ENCODE measurements at places on chromosomes 12 and 14.

GRCh38 chr12:20438299-20438779 lies 70.0 kb downstream of the PDE3A start:
- DNase-seq, result no peak

GRCh38 chr12:57886542-57886941 lies 40.0 kb upstream of the CTDSP2 start:
- DNase-seq, result no peak

GRCh38 chr12:15788233-15789219 lies 662 bp downstream of the EPS8 start:
- peak; percentile 14 for DNase-seq

DNA sequence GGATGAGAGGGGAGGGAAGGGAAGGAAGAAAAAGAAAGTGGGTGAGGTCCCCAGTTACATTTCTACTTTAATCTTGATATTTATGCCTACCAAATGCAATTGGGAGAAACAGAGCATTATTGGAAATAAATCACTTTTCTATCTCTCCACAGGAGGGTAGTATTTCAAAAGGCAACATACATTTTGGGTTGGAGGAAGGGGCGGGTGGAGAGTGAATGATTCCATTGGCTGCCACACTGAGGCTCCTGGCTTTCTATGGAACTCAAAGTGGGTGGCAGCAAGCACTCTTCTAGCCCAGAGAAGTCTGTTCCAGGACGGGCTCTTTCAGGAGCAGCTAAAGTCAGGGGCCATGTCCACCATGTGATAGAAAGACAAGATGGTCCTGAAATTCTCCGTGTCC lies 441.3 kb downstream of the DAD1 start:
- no peak for DNase-seq

DNA sequence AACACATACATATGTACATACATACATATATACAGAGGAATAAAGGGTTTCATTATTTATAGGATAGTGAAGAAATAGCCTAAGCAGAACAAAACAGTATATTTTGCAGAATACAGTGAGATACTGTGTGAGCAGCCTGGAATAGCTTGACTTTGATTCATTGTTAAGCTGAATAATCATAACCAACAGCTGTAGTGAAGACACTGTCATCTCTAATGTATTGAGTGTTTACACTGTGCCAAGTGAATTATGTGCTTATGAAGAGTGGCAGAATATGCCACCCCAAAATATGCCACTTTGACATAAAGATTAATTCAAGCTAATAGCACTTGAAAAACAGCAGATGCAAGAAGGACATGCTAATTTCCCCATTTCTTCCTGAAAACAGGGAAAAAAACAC lies 48.2 kb upstream of the LRFN5 start:
- no peak for DNase-seq

GRCh38 chr12:117148642-117149041 lies 41.6 kb downstream of the FBXO21 start:
- DNase-seq, result no peak

GRCh38 chr12:4852308-4852707 lies 57.4 kb upstream of the KCNA1 start:
- DNase-seq, result no peak

GRCh38 chr14:73685328-73685727 lies 28.9 kb downstream of the PNMA1 start:
- no peak for DNase-seq

DNA sequence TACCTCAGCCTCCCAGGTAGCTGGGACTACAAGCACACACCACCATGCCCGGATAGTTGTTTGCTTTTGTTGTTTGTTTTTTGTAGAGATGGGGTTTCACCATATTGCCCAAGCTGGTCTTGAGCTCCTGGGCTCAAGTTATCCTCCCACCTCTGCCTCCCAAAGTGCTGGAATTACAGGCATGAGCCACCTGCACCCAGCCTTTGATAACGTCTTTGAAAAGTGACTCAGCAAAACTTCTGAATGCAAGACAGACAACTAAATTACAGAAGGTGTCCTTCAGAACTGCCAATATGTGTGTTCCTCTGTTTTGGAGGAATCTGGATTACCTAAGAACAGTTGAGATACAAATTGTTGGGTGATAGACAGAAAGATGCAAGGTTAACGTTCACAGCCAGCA lies 99.8 kb downstream of the ESR2 start:
- DNase-seq, result no peak

GRCh38 chr14:85514487-85514886 lies 15.5 kb upstream of the FLRT2 start:
- no peak for DNase-seq

GRCh38 chr12:108842361-108842760 lies 15.0 kb downstream of the SSH1 start:
- DNase-seq, result no peak

DNA sequence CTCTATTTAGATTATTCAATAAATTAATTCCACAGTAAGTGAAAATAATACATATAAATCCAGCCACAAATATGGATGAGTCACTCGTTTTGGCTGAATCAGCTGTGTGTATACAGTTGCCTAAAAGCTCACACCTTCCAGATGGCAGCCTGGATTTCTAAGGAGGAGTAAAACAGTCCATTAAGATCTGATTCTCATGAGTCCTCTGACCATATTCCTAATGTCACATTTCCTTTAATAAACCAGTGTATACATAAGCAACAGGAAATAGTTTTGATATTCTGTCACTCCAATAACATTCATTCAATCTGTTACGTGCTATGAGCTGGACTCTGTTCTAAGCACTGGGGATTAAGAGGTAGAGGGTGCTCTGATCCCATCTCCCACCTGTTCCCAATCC lies 21.8 kb downstream of the MDM1 start:
- no peak for DNase-seq

DNA sequence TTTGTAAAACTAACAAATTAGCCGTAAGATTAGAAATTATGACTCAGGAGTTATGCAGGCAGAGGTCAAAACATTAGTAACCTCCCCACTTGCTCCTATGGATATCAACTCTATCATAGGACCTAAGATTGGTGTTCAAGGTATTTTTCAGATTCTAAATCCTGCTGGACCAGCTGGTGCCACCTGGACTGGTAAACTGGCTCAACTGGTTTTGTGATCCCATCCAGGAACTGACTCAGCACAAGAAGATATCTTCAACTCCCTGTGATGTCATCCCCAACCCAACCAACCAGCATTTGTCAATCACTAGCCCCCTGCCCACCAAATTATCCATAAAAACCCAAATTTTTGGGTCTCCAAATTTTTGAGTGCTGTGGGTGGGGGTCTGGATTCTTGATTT lies 98.1 kb upstream of the OR4E1 start:
- DNase-seq, result no peak

GRCh38 chr14:104913435-104913834 lies 11.2 kb upstream of the PLD4 start:
- no peak for DNase-seq

DNA sequence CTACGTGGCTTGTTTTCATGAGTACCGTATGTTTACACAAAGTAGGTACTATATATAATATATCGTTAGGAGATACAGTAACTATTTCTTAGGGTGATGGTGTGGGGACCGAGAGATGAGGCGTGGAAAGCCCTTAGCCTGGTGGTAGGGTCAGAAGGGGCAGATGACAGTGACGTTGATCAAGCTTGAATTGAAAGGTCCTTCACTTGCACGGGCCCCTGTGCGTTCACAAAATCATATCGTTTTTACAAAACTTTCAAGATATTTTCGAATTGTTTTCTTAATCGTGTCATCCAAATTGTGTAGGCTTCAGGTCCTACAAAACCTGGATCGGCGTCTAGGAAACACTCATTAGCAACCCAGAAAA lies 881 bp upstream of the SOS2 start:
- no peak for DNase-seq

DNA sequence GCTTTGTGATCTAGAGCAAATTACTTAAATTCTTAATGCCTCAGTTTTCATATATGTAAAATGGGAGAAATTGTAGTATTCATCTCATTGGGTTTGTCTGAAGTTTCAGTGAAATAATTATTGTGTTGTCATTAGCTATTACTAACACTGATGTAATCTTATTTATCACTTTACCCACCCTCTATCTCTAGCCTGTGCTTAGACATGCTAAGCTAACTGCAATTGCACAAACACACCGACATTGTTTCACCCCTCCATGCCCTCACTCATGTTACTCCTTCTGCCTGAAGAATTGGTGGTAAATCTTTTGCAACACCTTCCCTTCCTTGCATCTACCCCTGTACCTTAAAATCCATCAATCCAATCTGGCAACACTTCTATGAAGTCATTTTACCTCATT lies 241.6 kb downstream of the BCAT1 start:
- DNase-seq, result no peak

DNA sequence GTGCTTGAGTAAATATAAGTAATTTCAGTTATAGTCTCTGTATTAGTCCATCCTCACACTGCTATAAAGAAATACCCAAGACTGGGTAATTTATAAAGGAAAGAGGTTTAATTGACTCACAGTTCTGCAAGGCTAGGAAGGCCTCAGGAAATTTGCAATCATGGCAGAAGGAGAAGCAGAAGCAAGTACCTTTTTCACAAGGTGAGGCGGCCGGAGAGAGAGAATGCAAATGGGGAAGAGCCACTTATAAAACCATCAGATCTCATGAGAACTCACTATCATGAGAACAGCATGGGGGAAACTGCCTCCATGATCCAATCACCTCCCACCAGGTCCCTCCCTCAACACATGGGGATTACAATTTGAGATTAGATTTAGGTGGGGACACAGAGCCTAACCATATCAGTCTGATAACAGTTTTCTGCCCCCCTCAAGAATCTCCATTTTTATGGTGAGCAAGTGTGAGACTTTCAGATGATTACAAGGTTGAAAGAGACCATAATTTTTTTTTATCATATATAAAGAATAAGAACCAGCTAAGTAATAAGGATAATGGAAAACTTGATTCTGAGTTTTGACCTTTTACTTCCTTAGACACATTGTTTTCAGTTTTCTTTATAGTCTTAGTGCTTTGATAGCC lies 35.6 kb downstream of the LEMD3 start:
- DNase-seq, result no peak

- DNase-seq, result no peak
These were observed 36.0 kb downstream of the MUCL1 start for GRCh38 chr12:54890339-54890738.

- no peak for DNase-seq
These were observed 30.7 kb downstream of the DGLUCY start for GRCh38 chr14:91144425-91145145.

DNA sequence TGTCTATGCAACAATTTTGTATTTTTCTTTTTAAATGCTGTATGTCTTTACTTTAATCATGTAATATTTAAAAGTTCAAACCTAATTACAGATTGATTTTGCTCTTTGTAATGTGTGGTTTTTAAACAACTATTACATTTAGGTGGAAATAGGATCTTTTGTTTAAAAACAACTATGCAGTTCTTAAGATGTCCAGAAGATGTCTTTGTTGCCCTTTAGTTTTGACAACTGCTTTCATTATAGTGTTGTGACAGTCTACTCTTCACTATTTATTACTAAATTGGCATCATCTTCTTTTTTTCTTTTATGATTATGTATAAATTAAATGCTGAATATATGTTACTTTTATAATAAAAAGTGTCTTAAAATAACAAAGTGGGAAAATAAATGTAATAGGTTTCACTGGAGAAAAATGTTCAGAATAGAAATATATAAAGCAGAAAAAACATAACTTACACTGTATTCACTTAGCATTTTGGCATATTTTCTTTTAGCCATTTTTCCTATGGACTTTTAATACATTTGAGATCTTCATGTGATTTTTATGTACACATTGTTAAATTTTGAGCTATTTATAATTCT lies 27.1 kb upstream of the PCNX4 start:
- DNase-seq, result no peak

DNA sequence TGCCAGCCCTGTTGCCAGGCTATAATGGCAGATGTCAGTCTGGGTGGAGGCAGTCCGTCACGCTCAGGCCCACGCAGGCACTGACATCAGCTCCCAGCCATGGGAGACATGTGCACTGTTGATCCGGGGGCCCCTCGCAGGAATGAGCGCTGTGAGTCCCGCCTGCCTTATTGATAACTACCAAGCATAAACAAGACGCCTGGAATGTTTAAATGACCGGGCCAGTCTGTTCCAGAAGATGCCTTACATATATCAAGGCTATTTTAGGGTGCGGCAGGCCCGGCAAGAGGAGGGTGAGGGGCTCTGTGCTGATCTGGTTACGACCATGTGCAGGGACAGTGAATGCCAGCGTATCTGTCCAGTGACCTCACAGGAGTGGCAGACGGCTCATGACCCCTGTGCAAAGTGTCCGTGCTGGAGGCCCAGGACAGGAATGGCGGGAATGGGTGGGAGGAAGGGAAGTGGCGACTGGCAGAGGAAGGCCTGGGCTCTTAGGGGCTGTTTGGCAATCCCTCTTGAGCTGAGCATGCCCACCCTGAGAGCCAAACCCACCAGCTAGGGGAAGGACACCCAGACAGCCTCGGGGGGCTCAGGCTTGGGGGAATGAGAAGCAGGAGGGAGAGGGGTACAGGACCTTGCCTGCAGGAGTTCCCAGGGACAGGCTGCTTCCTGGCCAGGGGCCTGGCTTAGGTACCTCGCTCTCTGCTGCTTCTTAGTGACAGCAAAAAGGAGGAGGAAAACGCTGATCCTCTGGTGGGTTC lies 49.3 kb downstream of the DLK1 start:
- DNase-seq, result no peak

GRCh38 chr12:24479131-24479530 lies 469.8 kb downstream of the BCAT1 start:
- DNase-seq, result no peak

DNA sequence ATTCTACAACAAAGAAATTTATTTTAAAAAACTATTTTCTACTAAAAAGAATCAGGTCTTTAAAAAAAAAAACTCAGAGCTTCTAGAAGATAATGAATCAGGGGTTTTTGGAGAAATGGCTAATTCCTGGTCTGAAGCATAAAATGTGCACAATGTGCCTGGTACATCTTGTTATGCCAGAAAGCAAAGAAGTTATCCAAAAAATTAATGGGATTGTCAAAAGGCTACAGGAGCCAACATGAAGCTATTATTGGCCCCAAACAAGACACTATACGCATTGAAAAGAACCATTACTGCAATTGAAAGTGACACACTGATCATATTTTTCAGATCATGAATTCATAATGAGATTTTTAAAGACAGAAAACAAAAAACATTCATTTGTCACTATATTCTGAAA lies 19.3 kb upstream of the TUBA1A start:
- no peak for DNase-seq

DNA sequence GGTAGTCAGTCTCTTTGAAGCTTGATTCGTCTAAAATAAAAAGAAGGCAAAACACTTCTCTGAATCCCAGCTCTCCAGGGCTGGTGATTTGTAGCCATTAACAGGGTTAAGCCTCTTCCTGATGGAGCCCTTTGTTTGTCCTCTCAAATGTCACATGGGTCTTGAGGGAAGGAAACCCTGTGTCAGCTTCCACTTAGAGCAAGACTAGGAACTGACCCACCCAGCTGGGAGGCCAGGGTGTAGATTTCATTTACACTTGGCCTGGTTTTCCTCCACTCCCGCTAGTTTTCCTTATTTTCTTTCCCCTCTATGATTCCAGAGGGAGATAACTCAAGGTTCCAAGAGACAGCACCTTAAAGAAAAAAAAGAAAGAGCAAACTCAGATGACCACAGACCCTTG lies 230.5 kb upstream of the EGLN3 start:
- no peak for DNase-seq

- no peak for DNase-seq
These were observed 54.1 kb downstream of the FBRSL1 start for GRCh38 chr12:132544080-132544397.

- DNase-seq, result no peak
These were observed 42.8 kb downstream of the GNS start for GRCh38 chr12:64716371-64716770.

All from neuronal stem cell (in vitro differentiated cells).